ENCODE measurements at places on chromosomes 4 and X.

DNA sequence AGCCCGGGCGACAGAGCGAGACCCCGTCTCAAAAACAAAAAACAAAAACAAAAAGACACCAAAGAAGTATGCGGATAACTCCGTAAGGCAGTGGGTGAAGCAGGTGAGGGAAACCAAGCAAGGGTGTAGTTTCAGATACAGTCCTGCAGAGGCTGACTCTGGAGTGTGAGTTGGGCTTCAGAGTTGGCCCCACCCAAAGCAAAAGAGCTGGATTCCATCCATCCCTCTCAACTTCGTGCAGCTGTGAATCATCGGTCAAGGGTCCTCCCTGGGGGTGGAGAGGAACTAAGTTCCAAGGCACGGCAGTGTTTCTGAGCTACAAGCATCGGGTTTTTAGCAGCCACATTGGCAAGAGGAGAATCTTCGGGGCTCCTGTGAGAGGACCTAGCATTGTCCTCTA is 43.9 kb upstream of the FAM9A start:
- no peaks in the 10 kb centered on the region for H3K4me1 ChIP-seq
- DNase-seq, result no peak
- no peak overlapping the region for H3K4me3 ChIP-seq
- no peaks in the 10 kb centered on the region for H3K36me3 ChIP-seq
- H3K27me3 ChIP-seq, result no peaks in the 10 kb centered on the region
- H3K27ac ChIP-seq, result no peak overlapping the region

- no peak overlapping the region for H3K4me3 ChIP-seq
- no peaks in the 10 kb centered on the region for H3K4me1 ChIP-seq
- H3K36me3 ChIP-seq, result no peaks in the 10 kb centered on the region
- no peaks in the 10 kb centered on the region for H3K27me3 ChIP-seq
- DNase-seq, result no peak
- no peak overlapping the region for H3K27ac ChIP-seq
Observed at GRCh38 chr4:22597471-22597870, 81.6 kb upstream of the ADGRA3 start.

- no peaks in the 10 kb centered on the region for H3K27me3 ChIP-seq
- no peaks in the 10 kb centered on the region for H3K36me3 ChIP-seq
- DNase-seq, result peak; percentile 74
- H3K4me3 ChIP-seq, result no peak overlapping the region
Observed at GRCh38 chrX:47540754-47541538, 20.1 kb upstream of the ARAF start.

DNA sequence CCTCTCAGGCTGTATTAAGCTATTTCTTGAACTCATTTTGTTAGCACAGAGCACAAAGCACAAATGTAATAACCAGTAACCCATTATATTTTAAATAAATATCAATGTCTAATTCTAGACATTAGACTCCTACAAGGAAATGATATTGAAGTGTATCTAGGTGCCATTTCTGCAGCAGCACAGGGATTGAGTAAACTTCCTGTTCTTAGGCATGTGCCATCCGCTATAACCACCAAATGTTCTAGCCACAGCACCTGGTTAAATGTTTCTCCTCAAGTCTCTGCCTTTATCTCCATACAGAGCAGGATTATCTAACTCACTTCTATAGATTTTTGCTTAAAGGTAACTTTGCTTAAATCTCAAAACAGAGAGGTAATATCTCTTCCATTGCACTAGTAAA is 51.4 kb downstream of the SGMS2 start:
- H3K4me1 ChIP-seq, result no peaks in the 10 kb centered on the region
- no peaks in the 10 kb centered on the region for H3K27me3 ChIP-seq
- no peak overlapping the region for H3K27ac ChIP-seq
- no peak overlapping the region for H3K4me3 ChIP-seq

DNA sequence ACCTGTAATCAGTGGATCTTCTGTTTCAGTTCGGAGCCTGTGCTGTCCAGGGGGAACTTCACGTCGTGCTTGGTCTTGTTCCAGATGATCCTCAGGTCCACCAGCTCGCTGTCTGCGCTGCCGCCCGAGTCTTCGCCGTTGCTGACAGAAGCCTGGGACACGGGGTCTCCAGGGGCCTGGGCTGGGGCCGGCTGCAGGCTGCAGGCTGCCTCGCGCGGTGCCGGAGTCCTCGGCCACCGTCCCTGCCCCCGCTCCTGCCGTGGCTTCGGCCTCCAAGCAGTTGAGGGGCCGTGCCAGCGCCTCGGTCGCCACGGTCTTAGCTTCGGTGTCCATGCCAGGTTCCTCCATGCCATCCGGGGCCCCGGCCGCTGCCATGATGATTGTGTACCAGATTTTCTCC is 37.3 kb upstream of the CCNI start:
- no peaks in the 10 kb centered on the region for H3K27me3 ChIP-seq
- no peaks in the 10 kb centered on the region for H3K36me3 ChIP-seq
- no peak overlapping the region for H3K4me3 ChIP-seq
- no peaks in the 10 kb centered on the region for H3K4me1 ChIP-seq
- no peak overlapping the region for H3K27ac ChIP-seq

GRCh38 chr4:183260491-183261151 is 59.5 kb downstream of the CLDN22 start:
- H3K4me3 ChIP-seq, result no peak overlapping the region
- H3K4me1 ChIP-seq, result no peaks in the 10 kb centered on the region
- no peaks in the 10 kb centered on the region for H3K27me3 ChIP-seq
- peaks cover 4% of the 10 kb centered on the region for H3K36me3 ChIP-seq
- no peak for DNase-seq

GRCh38 chrX:153902385-153902784 is 2.1 kb upstream of the AVPR2 start:
- no peak for DNase-seq
- no peak overlapping the region for H3K27ac ChIP-seq
- no peaks in the 10 kb centered on the region for H3K36me3 ChIP-seq
- H3K27me3 ChIP-seq, result no peaks in the 10 kb centered on the region

GRCh38 chr4:42965326-42965725 is 72.8 kb downstream of the GRXCR1 start:
- no peaks in the 10 kb centered on the region for H3K36me3 ChIP-seq
- no peaks in the 10 kb centered on the region for H3K27me3 ChIP-seq
- H3K4me3 ChIP-seq, result no peak overlapping the region
- no peaks in the 10 kb centered on the region for H3K4me1 ChIP-seq
- no peak for DNase-seq
- no peak overlapping the region for H3K27ac ChIP-seq

- H3K27ac ChIP-seq, result no peak overlapping the region
- no peaks in the 10 kb centered on the region for H3K27me3 ChIP-seq
- H3K36me3 ChIP-seq, result no peaks in the 10 kb centered on the region
- H3K4me1 ChIP-seq, result peaks cover 6% of the 10 kb centered on the region
- H3K4me3 ChIP-seq, result no peak overlapping the region
- DNase-seq, result no peak
Observed at GRCh38 chrX:30863974-30864373, 25.1 kb downstream of the TAB3 start.

DNA sequence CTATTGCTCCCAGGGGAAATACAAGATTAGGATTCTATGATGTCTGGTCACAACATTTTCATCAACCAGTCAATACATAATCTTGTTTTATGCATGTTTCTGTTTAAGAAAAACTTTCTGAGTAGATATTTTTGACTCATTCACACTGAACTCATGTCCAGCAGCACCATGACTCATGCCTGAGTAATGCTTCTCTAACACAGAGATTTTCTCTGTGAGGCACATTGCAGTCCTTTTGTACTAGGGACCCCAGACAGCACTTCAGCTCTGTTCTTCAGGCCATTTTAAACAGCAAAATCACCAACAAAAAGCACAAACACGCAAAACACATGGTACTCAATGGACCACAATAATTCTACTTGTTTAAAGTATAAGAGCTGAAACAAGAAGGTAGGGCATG is 83.6 kb downstream of the MXRA5 start:
- H3K27ac ChIP-seq, result no peak overlapping the region
- no peaks in the 10 kb centered on the region for H3K4me1 ChIP-seq
- DNase-seq, result no peak
- no peak overlapping the region for H3K4me3 ChIP-seq

GRCh38 chr4:168273838-168274237 is 44.7 kb downstream of the DDX60 start:
- no peaks in the 10 kb centered on the region for H3K36me3 ChIP-seq
- DNase-seq, result no peak
- H3K4me1 ChIP-seq, result no peaks in the 10 kb centered on the region
- H3K4me3 ChIP-seq, result no peak overlapping the region
- no peaks in the 10 kb centered on the region for H3K27me3 ChIP-seq

- peaks cover 21% of the 10 kb centered on the region for H3K27me3 ChIP-seq
- DNase-seq, result no peak
- H3K27ac ChIP-seq, result no peak overlapping the region
- no peak overlapping the region for H3K4me3 ChIP-seq
- H3K4me1 ChIP-seq, result no peaks in the 10 kb centered on the region
Observed at GRCh38 chrX:132576939-132577338, 88.1 kb upstream of the MBNL3 start.

All from pancreas (tissue), 10 donors.